ENCODE measurements at places on chromosomes 1 and 21.

DNA sequence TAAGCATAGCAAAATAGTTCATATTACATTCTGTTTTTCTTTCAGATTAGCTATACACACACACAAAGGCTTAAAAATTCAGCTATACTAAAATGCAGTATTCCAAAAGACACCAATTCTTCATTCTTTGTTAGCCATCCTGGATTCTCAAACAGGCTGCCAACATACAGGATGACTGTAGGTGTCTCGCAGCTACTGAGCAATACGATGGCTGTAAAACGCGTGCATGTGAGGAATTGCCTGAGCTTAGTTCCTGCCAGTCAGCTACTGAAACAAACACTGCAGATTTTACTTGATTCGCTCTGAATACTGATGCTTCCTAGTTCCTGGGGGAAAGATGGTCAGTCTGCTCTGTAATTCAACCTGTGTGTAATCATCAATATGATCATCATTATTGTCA is 24.7 kb upstream of the HMGN1 start:
- DNase-seq = no peak

- peak; percentile 39 for DNase-seq
Measured at GRCh38 chr1:150464422-150464826, 22.8 kb upstream of the TARS2 start.

DNA sequence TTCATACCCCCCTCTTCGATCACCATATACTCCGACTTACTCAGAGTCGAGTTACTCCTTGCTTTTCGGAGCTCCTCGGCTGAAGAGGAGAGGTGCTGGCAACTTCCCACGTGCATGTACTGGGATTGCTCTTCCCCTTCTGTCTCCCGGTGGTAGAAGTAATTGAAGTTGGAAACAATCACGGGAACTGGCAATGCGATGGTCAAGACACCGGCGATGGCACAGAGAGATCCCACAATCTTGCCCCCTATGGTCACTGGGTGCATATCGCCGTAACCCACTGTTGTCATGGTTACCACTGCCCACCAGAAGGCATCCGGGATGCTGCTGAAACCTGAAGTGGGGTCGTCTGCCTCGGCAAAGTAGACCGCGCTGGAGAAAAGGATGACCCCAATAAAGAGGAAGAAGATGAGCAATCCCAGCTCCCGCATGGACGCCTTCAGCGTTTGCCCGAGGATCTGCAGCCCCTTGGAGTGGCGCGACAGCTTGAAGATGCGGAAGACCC is 1.5 kb downstream of the KCNA3 start:
- no peak for DNase-seq

GRCh38 chr1:57789936-57790335 is 366.1 kb upstream of the DAB1 start:
- DNase-seq = no peak

DNA sequence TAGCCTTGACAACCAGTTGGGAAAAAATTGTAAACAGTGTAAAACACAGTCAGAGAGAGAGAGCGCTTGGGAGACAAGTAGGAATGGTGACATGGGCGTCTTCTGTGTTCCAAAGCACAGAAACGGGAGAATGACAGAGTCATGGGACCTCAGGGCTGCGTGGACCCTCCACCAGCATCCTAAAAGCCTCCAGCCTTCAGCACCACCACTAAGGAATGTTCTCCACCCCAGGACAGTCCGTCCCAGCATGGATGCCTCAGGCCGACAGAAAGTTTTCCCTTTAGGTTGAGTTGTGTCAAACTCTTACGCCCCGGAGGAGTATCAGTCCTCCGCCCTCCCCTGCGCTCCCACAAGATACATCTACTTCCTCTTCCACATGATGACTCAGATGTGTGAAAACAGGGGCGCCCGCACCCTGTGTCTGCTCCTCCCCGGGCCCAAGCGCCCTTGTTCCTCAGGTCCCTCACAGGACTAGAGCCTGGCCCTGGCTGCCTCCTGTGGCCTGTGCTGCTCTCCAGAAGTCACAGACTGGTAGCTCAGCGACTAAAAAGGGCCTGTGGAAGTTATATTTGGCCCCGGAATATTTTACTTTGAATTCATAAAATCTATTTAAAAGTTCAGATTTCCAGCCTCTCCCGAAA is 63.9 kb upstream of the EFHD2 start:
- DNase-seq = peak; percentile 52

DNA sequence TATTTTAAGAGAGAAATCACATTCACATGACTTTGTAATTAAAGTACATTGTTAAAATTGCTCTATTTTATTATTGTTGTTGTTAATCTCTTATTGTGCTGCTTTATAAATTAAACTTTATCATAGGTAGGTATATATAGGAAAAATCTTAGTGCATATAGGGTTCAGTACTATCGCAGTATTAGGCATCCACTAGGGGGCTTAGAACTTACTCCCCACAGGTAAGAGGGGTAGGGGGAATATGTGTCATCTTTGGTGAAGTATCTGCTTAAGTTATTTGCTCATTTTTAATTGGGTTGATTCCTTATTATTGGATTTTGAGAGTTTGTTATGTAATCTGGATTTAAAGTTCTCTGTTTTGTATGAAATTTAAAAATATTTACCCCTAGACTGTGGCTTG is 385.2 kb downstream of the DUSP10 start:
- DNase-seq = no peak

DNA sequence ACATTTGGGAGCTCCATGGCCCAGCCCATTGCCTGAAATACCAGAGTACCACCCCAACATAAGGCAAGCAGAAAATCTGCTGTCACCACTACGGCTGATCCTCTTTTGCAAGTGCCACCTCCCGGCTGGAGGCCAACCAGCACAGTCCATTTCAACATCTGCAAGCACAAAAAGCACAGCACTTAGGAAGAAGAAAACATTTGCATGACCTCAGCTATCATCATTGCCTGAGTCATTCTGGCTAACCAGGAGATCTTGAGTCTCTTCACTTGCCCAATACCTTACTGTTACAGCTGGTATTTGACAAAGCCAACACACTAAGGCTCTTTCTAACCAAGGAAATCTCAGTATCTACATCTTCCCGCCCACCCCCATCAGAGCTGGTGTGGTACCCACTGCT is 55.9 kb downstream of the NEK7 start:
- no peak for DNase-seq

DNA sequence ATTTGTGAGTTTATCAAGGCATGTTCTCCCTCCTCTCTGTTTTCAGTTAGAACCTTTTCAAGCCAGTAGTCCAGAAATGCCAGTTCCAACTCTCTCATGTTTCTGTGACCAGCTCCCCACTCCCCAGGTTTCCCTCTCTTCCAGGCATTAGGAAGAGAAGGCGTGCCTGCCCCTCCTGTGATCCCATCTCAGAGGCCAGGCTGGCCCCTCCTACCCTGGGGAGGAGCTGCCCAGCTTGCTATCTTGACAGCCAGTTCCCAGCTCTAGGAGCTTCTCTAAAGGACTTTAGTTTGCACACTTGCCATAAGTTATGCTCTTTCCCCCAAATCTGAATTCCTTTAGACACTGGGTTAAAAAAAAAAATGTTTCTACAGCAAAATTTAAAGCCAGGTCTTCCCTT is 8.9 kb downstream of the HYI start:
- DNase-seq = no peak

Measured in stimulated activated CD8-positive, alpha-beta memory T cell treated with anti-CD3 and anti-CD28 coated beads, Interleukin-2, amount 100 ng/mL, for 1 hour (primary cell).